ENCODE measurements at places on chromosomes 12 and 14. TPM values are rescaled to one million over a fixed set of nuclear protein-coding genes. Genes with fewer than 3 reads are reported as not detected.

GRCh38 chr12:51811203-51812202 is 37.0 kb downstream of the FIGNL2 start:
- peak overlapping the region; percentile 58 for H3K4me3 ChIP-seq
- peaks cover 18% of the 10 kb centered on the region for H3K27me3 ChIP-seq
- peak overlapping the region; percentile 73 for H3K27ac ChIP-seq
- no peak for DNase-seq

GRCh38 chr12:45644541-45644940 is 85.0 kb upstream of the ARID2 start:
- H3K27me3 ChIP-seq: no peaks in the 10 kb centered on the region
- peaks cover 11% of the 10 kb centered on the region for H3K4me1 ChIP-seq
- peak overlapping the region; percentile 78 for H3K27ac ChIP-seq
- no peak overlapping the region for H3K4me3 ChIP-seq

DNA sequence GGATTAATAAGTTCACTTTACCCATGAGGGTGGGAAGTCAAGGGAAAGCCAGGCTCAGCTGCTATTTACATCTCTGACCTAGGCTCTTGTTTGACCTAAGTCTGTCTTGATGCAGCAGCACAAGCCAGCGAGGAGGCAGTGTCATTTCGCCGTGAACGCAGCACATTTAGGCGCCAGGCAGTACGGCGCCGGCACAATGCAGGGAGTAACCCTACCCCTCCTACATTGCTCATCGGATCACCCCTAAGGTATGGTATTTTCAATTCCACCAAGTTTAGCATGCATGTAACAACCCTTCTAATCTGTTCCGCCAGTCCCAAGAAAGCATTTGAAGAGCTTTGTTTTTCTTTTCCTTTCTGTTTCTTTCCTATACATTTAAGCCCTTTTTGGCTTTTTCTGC is 81.2 kb downstream of the PCNX1 start:
- no peak overlapping the region for H3K4me3 ChIP-seq
- no peak for DNase-seq
- no peaks in the 10 kb centered on the region for H3K36me3 ChIP-seq
- H3K27me3 ChIP-seq: no peaks in the 10 kb centered on the region
- H3K27ac ChIP-seq: peak overlapping the region; percentile 61
- peaks cover 3% of the 10 kb centered on the region for H3K4me1 ChIP-seq

The PXMP2 gene
- 33.5 TPM for total RNA-seq

The SYNDIG1L gene
- not detected for total RNA-seq

- H3K36me3 ChIP-seq: peaks cover 21% of the 10 kb centered on the region
- H3K4me3 ChIP-seq: no peak overlapping the region
- no peaks in the 10 kb centered on the region for H3K27me3 ChIP-seq
- peaks cover 9% of the 10 kb centered on the region for H3K4me1 ChIP-seq
Measured at GRCh38 chr12:117155278-117156060, 34.8 kb downstream of the FBXO21 start.

The MLXIP gene
- total RNA-seq: 39.8 TPM

The FAM186B gene
- total RNA-seq: 0.28 TPM

GRCh38 chr12:130146176-130146931 is 15.9 kb upstream of the FZD10 start:
- H3K4me1 ChIP-seq: no peaks in the 10 kb centered on the region
- no peak overlapping the region for H3K4me3 ChIP-seq
- no peaks in the 10 kb centered on the region for H3K36me3 ChIP-seq
- H3K27me3 ChIP-seq: peaks cover 14% of the 10 kb centered on the region

DNA sequence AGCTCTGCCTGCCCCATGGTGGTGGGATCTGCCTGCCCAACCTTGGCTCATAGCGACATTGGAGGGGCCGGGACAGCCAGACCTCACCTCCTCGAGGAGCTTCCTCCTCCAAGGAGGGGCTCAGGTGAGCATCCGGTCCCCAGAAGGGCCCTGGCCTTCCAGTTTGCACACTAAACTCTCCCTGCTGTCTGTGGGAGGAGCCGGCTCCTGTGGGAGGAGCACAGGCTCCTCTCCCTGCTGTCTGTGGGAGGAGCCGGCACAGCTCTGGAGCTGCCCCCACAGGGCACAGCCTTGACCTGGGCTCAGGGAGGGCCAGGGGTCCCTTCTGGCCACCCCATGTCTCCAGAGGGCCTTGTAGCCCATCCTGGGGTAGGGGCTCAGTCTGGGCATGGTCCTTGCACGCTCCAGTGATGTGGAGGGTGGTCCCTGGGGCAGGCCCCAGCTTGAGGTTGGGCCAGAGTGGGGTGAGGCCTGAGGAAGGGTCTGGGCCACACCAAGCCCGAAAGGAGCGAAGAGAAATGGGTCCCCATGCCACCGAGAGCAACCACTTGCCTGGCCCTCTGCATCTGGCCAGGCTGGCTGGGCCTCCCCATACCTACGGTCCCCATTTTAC is 147.5 kb upstream of the C14orf180 start:
- no peak overlapping the region for H3K4me3 ChIP-seq
- no peak for DNase-seq
- peaks cover 6% of the 10 kb centered on the region for H3K27me3 ChIP-seq
- no peak overlapping the region for H3K27ac ChIP-seq

GRCh38 chr12:112751844-112752243 is 39.7 kb upstream of the RPH3A start:
- H3K27me3 ChIP-seq: peaks cover 45% of the 10 kb centered on the region
- no peaks in the 10 kb centered on the region for H3K36me3 ChIP-seq
- DNase-seq: no peak
- H3K4me3 ChIP-seq: no peak overlapping the region

DNA sequence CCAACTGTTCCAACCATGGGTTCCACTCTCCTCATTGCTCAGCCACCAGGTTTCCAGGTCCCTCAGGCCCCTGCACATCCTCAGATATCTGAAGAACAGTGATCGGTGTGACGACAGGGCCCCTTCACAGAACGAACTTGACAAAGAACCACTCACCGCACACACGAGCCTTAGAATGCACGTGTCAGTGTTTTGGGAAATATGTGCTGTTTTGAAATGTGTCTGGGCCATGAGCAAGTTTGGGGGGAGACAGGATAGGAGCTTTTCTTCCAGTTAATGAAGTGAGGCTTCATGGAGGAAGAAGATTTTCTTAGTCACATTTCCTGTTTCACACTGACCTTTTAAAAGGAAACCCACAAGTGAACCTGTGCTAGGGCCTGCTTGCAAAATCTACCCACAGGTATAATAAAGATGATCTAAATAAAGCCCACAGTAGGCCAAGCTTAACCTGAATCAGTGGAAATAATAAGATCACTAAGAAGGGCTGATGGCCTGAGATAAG is 58.6 kb downstream of the ZFP36L1 start:
- peaks cover 72% of the 10 kb centered on the region for H3K4me1 ChIP-seq
- H3K36me3 ChIP-seq: no peaks in the 10 kb centered on the region
- no peak overlapping the region for H3K4me3 ChIP-seq
- DNase-seq: no peak
- no peak overlapping the region for H3K27ac ChIP-seq

DNA sequence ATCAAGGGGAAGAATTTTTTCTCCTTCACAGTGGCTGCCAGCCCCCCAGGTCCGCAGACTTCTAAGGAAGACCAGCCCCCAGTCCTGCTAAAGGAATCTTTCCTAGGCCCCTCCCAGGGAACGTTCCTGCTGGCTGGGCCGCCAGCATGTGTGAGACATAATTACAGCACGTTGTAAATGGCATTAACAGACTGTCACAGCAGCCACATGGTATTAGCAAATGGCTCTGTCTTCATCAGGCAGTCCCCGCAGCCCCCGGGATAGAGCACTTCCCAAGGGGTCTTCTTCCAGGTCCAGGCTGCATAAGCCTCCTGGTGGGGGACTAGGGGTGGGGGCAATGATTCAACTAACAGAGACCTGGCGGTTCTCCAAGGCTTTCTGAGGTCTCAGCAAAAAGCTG is 34.9 kb upstream of the FAM222A start:
- H3K36me3 ChIP-seq: no peaks in the 10 kb centered on the region
- no peak for DNase-seq
- no peak overlapping the region for H3K4me3 ChIP-seq
- no peak overlapping the region for H3K27ac ChIP-seq

The RAD9B gene
- total RNA-seq: 0.23 TPM

DNA sequence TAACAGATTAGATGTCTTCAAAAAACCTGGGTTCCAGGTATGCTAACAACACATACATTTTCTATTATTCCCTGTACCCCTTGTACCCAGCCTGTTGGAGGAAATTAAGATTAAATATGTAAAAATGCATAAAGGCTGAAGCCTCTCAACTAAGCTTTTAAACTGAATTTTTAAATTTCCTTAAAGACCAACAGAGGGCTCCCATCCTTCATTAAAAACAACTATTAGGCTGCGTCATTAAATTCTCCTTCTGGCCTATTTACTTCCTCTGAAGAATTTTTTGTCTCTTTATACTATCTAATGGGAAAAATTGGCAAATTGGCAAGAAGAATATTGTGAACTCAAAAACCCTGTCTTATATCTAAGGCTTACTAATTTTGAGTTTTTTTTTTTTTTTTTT is 21.8 kb downstream of the SENP1 start:
- DNase-seq: no peak
- no peaks in the 10 kb centered on the region for H3K4me1 ChIP-seq
- no peak overlapping the region for H3K27ac ChIP-seq
- H3K27me3 ChIP-seq: no peaks in the 10 kb centered on the region
- peaks cover 6% of the 10 kb centered on the region for H3K36me3 ChIP-seq

All from neural crest cell (in vitro differentiated cells).